ENCODE measurements at places on chromosomes 11 and 22. TPM values are rescaled to one million over a fixed set of nuclear protein-coding genes. Genes with fewer than 3 reads are reported as not detected.

DNA sequence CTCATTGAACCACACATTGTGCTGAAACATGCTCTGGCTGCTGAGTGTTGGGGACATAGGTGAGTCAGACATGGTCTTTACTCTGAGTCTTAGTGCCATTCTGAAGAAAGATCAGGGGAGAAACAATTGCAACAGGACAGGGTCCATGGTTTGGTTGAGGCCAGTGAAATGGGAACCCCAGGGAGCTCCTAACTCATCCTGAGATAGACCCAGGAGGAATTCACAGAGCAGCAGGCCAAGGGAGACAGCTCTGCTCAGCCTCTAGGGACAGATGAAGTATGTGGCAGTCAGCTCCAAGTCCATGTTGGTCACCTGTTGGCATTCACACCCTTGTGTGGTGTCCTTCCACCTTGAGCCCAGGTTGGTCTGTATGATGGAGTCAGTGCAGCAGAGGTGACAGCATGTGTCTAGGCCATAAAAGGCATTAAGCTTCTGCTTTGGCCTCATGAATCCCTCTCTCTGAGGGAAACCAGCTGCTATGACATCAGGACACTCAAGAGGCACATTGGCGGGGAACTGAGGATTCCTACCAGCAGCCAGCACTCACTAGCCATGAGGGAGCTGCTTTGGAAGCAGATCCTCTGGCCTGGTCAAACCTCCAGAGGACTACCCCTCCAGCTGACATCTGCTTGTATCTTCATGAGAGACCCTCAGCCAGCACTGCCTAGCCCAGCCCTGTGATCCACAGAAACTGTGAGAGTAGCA, 50.3 kb upstream of the MYEOV start:
- no peaks in the 10 kb centered on the region for H3K27me3 ChIP-seq
- DNase-seq = no peak
- no peaks in the 10 kb centered on the region for H3K4me1 ChIP-seq

- no peaks in the 10 kb centered on the region for H3K36me3 ChIP-seq
- no peaks in the 10 kb centered on the region for H3K27me3 ChIP-seq
- no peak overlapping the region for H3K4me3 ChIP-seq
Measured at GRCh38 chr11:68962527-68963250, 18.1 kb downstream of the MRGPRD start.

- no peak for DNase-seq
- H3K4me1 ChIP-seq = no peaks in the 10 kb centered on the region
- no peak overlapping the region for H3K27ac ChIP-seq
- no peak overlapping the region for H3K4me3 ChIP-seq
- H3K27me3 ChIP-seq = no peaks in the 10 kb centered on the region
- no peaks in the 10 kb centered on the region for H3K36me3 ChIP-seq
Measured at GRCh38 chr11:18650859-18651557, 16.9 kb upstream of the SPTY2D1 start.

GRCh38 chr11:35798983-35799382, 136.4 kb downstream of the TRIM44 start:
- no peak overlapping the region for H3K4me3 ChIP-seq
- no peaks in the 10 kb centered on the region for H3K36me3 ChIP-seq
- no peaks in the 10 kb centered on the region for H3K4me1 ChIP-seq
- DNase-seq = no peak
- H3K27me3 ChIP-seq = no peaks in the 10 kb centered on the region

GRCh38 chr22:19516378-19517170, 7.6 kb downstream of the CLDN5 start:
- no peak overlapping the region for H3K4me3 ChIP-seq
- no peaks in the 10 kb centered on the region for H3K27me3 ChIP-seq
- no peaks in the 10 kb centered on the region for H3K36me3 ChIP-seq

DNA sequence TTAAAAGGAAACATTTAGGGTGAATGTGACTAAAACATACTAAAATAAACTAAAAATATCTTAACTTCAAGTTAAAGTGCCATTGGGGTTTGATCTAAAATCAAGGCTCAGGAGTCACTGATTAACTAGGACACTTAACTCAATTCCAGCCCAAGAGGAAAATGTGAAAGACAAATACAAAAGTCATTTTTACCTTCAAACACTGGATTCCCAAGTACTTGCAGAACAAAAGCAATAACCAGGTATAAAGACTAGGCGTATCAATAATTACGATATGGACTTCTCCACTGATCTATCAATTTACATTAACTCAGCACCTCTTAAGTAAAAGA, 15.6 kb downstream of the ALKBH8 start:
- no peaks in the 10 kb centered on the region for H3K36me3 ChIP-seq
- DNase-seq = no peak
- no peaks in the 10 kb centered on the region for H3K4me1 ChIP-seq
- no peak overlapping the region for H3K4me3 ChIP-seq

GRCh38 chr22:45298934-45299505, 10.7 kb upstream of the FAM118A start:
- no peak overlapping the region for H3K27ac ChIP-seq
- H3K36me3 ChIP-seq = no peaks in the 10 kb centered on the region
- no peak for DNase-seq
- no peaks in the 10 kb centered on the region for H3K4me1 ChIP-seq

DNA sequence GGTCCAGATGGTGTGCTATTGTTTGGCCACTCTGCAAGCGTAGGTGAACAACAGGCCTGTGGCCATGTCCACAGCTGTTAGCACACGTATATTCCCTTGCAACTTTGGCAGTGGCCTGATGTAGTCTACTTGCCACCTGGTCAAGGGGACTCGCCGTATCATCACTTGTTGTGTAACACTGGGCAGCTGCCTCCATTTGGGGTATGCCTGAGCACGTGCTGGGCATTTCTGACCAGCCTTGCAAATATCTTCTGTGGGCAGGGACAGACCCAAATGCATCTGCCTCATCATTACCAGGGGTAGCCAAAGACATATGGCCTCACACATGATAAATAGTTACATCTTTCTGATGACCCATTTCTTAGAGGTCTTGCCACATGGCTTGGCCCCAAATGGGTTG, 434.2 kb downstream of the DYNC2H1 start:
- H3K27me3 ChIP-seq = no peaks in the 10 kb centered on the region
- H3K36me3 ChIP-seq = no peaks in the 10 kb centered on the region
- H3K27ac ChIP-seq = no peak overlapping the region
- H3K4me1 ChIP-seq = no peaks in the 10 kb centered on the region
- no peak for DNase-seq

GRCh38 chr11:79437278-79437980, 3.4 kb downstream of the TENM4 start:
- DNase-seq = peak; percentile 94
- H3K36me3 ChIP-seq = no peaks in the 10 kb centered on the region
- peak overlapping the region; percentile 42 for H3K4me3 ChIP-seq
- no peaks in the 10 kb centered on the region for H3K4me1 ChIP-seq
- H3K27ac ChIP-seq = peak overlapping the region; percentile 82
- H3K27me3 ChIP-seq = no peaks in the 10 kb centered on the region

GRCh38 chr22:25650833-25651232, 86.4 kb downstream of the GRK3 start:
- no peaks in the 10 kb centered on the region for H3K36me3 ChIP-seq
- no peak overlapping the region for H3K27ac ChIP-seq
- no peaks in the 10 kb centered on the region for H3K27me3 ChIP-seq
- no peak overlapping the region for H3K4me3 ChIP-seq
- DNase-seq = no peak

DNA sequence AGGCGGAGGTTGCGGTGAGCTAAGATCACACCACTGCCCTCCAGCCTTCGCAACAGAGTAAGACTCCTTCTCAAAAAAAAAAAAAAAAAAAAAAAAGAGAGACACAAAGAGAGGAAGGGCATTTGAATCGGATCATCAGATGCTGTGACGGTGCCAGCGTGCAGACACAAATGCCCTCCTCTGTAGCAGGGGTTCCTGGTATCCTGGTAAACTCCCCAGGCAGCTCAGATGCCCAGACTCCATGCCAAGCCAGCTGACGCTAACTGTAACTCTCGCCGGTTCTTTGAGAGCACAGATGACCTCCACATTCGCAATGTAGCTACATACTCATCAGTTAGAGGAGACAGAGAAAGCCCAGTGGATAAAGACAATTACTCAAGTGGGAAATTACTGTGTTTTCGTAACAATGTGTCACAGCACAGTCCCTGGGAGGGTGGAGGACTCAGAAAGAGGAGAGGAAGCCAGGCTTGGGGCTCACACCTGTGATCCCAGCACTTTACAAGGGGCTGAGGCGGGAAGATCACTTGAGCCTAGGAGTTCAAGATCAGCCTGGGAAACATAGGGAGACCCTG, 153.1 kb downstream of the BRD1 start:
- no peaks in the 10 kb centered on the region for H3K36me3 ChIP-seq
- H3K4me3 ChIP-seq = no peak overlapping the region
- DNase-seq = no peak

GRCh38 chr11:10933455-10934292, 75.8 kb upstream of the ZBED5 start:
- no peaks in the 10 kb centered on the region for H3K36me3 ChIP-seq
- peak overlapping the region; percentile 69 for H3K4me3 ChIP-seq
- peak; percentile 94 for DNase-seq
- no peaks in the 10 kb centered on the region for H3K27me3 ChIP-seq

- no peaks in the 10 kb centered on the region for H3K36me3 ChIP-seq
- no peak overlapping the region for H3K4me3 ChIP-seq
- no peaks in the 10 kb centered on the region for H3K27me3 ChIP-seq
- no peaks in the 10 kb centered on the region for H3K4me1 ChIP-seq
Measured at GRCh38 chr11:81852896-81853295, 880.8 kb downstream of the FAM181B start.

- no peaks in the 10 kb centered on the region for H3K27me3 ChIP-seq
- no peak for DNase-seq
- no peaks in the 10 kb centered on the region for H3K4me1 ChIP-seq
- no peaks in the 10 kb centered on the region for H3K36me3 ChIP-seq
- H3K27ac ChIP-seq = no peak overlapping the region
Measured at GRCh38 chr22:39949964-39950737, 10.0 kb upstream of the TMA7B start.

GRCh38 chr22:32218470-32218869, 13.6 kb upstream of the RFPL2 start:
- H3K27ac ChIP-seq = no peak overlapping the region
- no peaks in the 10 kb centered on the region for H3K36me3 ChIP-seq
- no peak for DNase-seq
- H3K4me1 ChIP-seq = no peaks in the 10 kb centered on the region
- H3K4me3 ChIP-seq = no peak overlapping the region

DNA sequence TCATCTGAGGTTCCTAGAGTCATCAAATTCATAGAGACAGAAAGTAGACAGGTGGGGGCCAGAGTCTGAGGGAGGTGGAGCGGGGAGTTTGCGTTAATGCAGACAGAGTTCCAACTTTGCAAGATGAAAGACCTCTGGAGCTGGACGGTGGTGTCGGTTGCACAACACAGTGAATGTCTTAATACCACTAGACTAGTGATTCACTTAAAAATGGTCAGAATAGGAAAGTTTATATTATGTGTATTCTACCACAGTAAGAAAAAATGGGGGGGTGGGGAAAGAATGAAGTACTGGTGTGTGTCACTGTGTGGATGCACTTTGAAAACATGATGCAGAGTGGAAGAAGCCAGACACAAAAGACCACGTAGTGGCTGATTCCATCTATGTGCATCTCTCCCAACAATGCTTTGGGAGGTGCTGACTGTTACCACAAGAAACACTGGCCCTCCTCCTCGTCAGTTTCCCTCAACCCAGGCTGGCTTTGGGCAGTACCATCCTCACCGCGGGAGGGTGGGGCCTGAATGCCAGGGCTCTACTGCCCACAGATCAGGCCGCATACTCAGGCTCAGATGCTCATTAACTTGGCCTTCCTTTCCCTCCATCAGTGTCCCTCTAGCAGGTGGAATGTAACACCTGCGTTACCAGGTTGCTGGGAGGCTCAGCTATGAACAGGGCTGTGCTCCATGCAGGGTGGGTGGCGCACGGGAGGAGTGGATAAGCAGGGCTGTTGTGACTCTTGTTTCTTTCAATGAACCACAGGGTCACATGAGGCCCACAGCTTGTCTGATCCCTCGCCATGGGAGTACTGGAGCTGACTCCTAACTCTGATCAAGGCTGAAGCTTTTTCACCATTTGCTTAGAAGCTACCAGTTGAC, 297.0 kb downstream of the CTTN start:
- no peaks in the 10 kb centered on the region for H3K27me3 ChIP-seq
- H3K27ac ChIP-seq = no peak overlapping the region
- H3K36me3 ChIP-seq = no peaks in the 10 kb centered on the region
- no peak for DNase-seq
- H3K4me3 ChIP-seq = no peak overlapping the region
- no peaks in the 10 kb centered on the region for H3K4me1 ChIP-seq

GRCh38 chr11:22668005-22668796, 1.8 kb downstream of the GAS2 start:
- no peaks in the 10 kb centered on the region for H3K36me3 ChIP-seq
- DNase-seq = no peak
- no peaks in the 10 kb centered on the region for H3K4me1 ChIP-seq
- H3K27me3 ChIP-seq = no peaks in the 10 kb centered on the region
- no peak overlapping the region for H3K4me3 ChIP-seq

- peaks cover 6% of the 10 kb centered on the region for H3K36me3 ChIP-seq
- no peak overlapping the region for H3K4me3 ChIP-seq
- H3K27ac ChIP-seq = peak overlapping the region; percentile 38
- H3K27me3 ChIP-seq = no peaks in the 10 kb centered on the region
Measured at GRCh38 chr22:21690401-21690801, 24.6 kb downstream of the PPIL2 start.

GRCh38 chr11:95088946-95089619, 563 bp upstream of the ENDOD1 start:
- H3K4me3 ChIP-seq = peak overlapping the region; percentile 78
- no peak for DNase-seq
- no peaks in the 10 kb centered on the region for H3K36me3 ChIP-seq
- no peak overlapping the region for H3K27ac ChIP-seq
- no peaks in the 10 kb centered on the region for H3K4me1 ChIP-seq

SMTNL1 gene
- not detected for total RNA-seq

TMEM151A gene
- not detected for total RNA-seq

THAP12 gene
- 36.7 TPM for total RNA-seq

PDGFD gene
- total RNA-seq = 66.5 TPM

MS4A12 gene
- total RNA-seq = not detected

F2 gene
- total RNA-seq = 0.19 TPM

CNTN5 gene
- 0.96 TPM for total RNA-seq

KCNJ4 gene
- total RNA-seq = not detected

SLC25A18 gene
- total RNA-seq = 0.33 TPM

RTN4RL2 gene
- total RNA-seq = 4.3 TPM

FDX1 gene
- 8.0 TPM for total RNA-seq

SPON1 gene
- 79.2 TPM for total RNA-seq

OR52I2 gene
- total RNA-seq = not detected

BARX2 gene
- not detected for total RNA-seq

All from aorta (tissue), 5 donors.